Activated naive CD4-positive, alpha-beta T cell treated with Interleukin-2 at 50 U/mL for 16 hours (primary cell): ENCODE measurements at places on chromosomes 1 and 21.

DNA sequence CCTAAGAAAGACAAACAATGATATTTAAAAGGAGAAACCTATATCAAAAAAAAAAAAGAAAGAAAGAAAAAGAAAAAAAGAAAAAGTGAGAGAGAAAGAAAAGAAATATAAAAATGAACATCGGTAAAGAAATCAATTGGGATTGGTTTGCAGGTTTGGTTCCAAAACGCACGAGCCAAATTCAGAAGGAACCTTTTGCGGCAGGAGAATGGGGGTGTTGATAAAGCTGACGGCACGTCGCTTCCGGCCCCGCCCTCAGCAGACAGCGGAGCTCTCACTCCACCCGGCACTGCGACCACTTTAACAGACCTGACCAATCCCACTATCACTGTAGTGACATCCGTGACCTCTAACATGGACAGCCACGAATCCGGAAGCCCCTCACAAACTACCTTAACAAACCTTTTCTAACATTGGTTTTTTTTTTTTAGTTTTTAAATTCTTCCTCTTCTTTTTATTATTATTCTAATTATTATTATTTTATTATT, 11.7 kb downstream of the LHX9 start:
- no peak for DNase-seq

DNA sequence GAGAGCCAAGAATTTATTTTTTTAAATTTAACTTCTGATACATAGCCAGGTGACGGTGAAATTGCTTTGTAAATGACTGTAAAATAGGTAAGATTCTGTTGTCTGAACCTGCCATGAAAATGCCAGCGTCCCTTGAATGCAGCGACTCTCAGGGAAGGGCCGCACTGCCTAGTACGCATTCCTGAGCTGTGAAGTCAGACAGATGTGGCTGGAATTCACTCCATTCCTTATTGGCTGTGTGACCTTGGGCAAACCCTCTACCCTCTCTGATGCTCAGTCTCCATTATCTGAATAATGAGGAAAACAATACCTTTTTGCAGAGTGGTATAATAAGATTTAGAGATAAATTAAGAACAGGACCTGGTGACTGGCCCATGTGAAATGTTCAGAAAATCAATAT, 167.1 kb upstream of the DAB1 start:
- no peak for DNase-seq

- DNase-seq: no peak
These were observed 658.9 kb downstream of the PTPRU start for GRCh38 chr1:29895201-29895600.

GRCh38 chr1:18940303-18941020, 16.0 kb downstream of the IFFO2 start:
- DNase-seq: no peak

GRCh38 chr1:11854519-11854918, 4.2 kb downstream of the NPPB start:
- no peak for DNase-seq

GRCh38 chr21:36698981-36699545, at the start of gene SIM2:
Gene SIM2, plus strand, starts transcription at chr21:36699115. Its CDS starts 632 bp downstream, at chr21:36699747.
- no peak for DNase-seq

- no peak for DNase-seq
These were observed 35.0 kb upstream of the RAP1GAP start for GRCh38 chr1:21704145-21704544.

DNA sequence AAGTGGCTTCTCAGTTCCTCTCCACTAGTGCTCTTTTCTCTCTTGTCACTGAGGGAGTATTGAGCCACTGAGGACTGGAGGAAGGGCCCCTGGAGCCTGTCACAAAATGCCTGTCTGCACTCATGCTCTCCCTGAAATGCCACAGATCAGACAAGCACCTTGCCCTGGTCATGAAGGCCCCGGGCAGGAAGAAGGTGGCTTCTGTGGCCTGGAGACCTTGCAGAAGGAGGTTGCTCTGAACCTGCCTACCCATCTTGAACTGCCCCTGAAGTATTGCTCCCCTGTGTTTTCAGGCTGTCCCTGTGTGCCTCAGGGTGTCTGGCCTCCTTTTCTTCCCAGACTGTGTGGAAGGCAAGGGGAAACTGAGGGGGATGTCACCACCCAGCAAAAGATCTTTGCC, 3.1 kb downstream of the PKP1 start:
- no peak for DNase-seq

DNA sequence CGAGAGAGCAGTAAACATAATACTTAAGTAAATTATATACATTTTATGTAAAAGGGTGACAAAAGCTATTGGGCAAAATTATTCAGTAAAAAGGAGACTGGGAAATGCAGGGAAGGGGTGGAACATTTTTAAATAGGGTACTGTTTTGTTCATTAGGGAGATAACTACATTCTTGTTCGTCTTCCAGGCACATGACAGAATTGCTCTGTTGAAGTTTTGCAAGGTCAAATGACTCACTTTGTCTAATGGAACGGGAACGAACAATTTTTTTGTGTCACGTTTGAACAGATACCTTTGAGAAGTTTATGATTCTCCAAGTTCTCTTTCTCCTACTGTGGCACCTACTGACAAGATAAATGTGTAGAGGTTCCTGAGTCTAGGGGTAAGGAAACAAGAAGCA, 382.3 kb upstream of the ZRANB2 start:
- no peak for DNase-seq

GRCh38 chr1:226862890-226863289, 7.5 kb upstream of the PSEN2 start:
- DNase-seq: no peak

- DNase-seq: no peak
These were observed 32.7 kb downstream of the CRYAA start for GRCh38 chr21:43201491-43201890.

- no peak for DNase-seq
These were observed 12.7 kb upstream of the HMGCL start for GRCh38 chr1:23837908-23838307.

DNA sequence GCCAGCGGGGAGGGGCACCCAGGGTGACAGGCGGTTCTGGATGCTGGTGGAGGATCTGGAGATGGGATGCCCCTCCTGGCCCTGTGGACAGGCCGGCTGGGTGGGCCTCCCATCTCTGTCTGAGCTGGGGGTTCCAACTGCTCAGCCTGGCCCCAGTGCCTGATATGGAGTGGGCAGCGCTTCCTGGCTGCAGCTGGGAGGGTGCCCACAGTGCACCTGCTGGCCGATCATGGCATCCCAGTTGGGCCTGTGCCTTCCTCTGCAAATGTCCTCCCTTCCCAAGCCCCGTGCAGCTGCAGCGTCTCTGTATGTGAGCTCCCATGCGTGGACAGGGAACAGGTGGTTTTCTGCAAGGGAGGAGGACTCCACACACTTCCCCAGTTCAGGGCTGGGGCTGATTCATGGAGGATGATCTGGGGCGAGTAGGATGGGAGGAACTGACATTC, 2.1 kb downstream of the PFKL start:
- DNase-seq: no peak
